ENCODE measurements at places on chromosomes 12 and 14.

DNA sequence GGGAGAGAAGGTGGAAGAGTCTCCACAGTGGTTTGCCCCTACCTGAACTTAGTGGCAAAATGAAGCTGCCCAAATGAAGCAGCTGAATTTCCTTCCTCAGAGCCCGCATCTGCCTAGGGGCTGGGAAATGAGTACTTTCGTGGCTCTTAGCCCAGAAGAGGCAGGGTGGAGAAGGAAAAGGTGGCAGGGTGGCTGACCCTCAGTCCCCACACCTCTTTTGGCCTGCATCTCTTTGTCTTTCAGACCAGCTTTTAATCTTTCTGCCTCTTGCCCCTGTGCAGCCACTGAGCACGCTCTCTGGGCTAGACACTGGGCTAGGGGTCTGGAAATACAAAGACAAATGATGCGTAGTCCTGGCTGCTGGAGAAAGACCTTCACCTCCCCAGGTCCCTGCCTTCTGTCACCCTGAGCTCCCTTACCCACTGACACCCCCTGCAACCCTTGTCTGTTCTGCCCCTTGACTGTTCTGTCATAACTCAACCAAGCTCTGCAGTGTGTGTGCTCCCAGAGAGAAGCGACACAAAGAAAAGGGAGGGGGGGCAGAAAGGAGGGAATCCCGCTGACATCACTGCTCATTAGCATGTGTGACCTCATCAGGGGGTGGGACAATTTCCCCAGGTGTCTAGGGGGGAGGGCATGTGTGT is 371 bp upstream of the REM2 start:
- no peak for DNase-seq

DNA sequence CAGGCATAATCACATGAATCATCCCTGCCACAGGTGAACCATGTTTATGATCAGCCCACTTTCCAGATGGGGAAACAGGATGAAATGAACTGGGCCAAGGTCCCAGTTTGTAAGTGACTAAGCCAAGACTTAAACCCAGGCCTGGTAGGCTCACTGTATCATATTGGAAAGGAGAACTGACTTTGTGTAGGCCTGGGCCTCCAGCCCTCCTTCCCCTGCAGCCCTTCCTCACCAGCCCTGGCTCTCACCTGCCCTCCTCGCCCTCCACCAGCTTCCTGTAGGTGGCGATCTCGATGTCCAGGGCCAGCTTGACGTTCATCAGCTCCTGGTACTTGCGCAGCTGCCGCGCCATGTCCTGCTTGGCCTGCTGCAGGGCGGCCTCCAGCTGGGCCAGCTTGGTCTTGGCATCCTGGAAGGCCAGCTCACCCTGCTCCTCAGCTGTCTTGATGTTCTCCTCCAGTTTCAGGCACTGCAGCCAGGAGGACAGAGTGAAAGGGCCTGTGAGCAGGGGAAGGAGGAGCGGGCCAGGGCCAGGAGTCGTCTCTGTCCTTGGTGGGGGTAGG is 19.8 kb downstream of the KRT80 start:
- DNase-seq, result no peak

DNA sequence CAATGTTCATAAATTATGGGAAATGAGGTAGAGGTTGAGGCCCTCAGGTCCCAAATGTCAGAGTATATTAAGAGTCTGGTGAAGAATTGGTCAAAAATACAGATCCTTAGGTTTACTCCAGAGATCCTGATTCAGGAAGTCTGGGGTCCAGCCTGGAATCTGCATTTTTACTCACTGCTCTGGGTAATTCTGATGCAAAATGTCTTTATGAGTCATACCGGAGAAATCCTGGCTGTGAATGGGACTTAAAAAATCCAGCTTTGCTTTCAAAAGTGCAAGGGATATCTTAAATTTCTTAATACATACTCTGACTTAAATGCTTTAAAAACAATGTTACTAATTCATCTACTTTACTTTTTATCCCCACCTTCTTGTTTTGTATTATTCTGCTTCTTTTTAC is 74.5 kb downstream of the FERMT2 start:
- DNase-seq, result no peak

DNA sequence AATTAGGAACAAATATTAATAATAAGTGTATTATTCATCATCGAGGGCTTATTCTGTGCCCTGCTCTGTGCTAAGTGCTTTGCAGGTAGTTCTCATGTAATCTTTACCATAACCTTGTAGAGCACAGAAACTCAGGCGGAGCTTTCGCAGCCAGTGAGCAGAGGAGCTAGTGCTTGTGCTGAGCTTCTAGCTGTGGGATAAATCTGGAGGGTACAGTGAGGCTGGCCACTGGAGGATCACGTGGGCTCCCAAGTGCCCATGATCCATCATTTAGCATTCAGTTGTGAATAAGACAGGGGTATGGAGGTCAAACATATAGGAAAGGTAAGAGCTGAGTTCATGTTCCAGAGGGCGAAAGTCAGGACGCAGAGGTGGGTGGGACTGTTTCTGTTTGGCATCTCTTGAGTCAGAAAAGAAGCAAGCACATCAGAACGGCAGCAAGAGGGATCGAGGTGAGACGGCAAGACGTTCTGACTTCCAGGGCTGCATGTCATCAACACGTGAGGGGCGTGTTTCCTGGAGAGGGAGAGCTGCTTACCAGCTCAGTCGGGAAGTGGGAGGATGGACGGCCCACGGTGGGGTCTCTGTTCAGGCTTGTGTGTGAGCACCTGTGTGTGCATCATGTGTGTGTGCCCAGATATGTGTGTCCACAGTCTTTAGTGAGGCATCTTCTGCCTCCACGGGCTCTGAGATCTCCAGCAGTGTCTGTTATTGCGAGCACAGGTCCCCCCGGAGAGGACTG is 16.8 kb upstream of the KRT80 start:
- DNase-seq, result no peak

- no peak for DNase-seq
Observed at GRCh38 chr14:57848786-57849185, 17.1 kb downstream of the SLC35F4 start.

GRCh38 chr12:114221957-114222630 is 183.8 kb downstream of the TBX5 start:
- no peak for DNase-seq

DNA sequence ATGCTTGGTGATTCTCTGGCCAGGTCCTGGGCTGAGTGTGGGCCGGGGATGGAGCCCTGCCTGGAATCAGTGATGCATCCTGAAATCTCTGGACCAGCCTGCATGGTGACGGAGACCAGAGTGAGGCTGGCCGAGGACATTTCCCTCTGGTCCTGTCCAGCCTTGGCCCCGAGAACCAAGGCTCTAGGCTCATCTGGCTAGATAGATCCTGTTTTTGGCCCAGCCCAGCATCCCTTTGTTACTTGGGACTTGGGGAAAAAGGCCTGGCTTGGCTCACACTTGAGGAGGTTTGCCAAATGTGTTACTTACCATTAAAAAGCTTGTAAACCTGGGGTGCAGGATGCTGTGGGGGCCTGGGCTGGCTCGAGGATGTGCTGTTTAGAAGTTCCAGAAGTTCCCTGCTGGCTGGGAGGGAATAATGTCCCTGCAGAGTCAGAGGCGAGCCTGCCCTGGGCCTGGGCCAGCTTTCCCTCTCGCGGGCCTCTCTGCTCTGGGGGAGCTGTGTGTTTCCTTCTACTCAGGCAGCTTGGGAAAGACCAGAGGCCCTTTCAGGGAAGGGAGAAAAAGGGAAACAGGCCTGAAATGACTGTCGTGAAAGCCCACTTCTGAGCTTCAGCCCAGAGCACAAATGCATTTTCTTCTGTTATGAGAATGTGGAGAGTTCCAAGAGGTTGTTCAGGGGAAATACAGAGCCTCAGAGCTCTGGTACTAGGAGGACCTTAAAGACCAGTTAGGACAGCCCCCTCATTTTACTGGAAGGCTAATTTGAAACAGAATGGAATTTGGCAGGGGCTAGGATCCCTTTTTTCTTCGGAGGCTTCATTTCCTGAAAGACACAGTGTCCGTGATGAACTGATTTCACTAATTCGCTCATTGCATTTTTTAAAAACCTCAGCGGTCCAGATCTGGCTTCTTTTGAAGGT is 47.2 kb upstream of the CTDSP2 start:
- no peak for DNase-seq

DNA sequence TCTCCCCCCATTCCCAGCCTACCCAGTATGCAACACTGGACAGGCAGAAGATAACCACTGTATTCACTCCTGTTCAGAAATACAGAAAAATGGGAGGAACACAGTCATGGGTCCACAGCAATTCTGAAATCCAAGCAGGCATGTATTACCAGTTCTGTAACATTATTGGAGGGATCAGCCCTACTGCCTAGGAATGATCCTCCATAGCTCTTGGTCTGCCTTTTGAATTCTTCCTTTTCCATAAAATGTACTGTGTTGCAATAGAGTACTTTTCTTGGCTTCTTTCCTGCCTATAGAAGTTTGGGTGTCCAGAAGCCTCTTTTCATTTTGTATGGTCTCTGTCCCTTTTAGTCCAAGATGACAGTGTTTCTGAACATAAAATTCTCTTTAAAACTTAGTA is 46.5 kb downstream of the SPATS2 start:
- no peak for DNase-seq

DNA sequence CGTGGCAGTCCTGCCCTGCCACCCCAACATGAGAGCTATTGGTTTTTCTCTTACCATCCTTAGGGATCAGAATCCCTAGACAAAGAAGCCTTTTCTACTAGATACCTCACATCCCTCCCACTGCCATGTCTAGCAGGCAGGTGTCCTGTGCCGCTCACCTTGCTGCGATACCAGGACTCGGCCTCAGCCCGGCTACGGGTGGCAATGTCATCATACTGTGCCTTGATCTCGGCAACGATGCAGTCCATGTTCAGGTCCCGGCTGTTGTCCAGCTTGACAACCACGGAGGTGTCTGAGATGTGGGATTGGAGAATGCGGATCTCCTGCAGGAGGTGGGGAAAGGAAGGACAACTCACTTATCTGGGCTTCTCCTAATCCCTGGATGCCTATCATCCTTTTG is 4.5 kb downstream of the KRT83 start:
- no peak for DNase-seq

- DNase-seq, result no peak
Observed at GRCh38 chr12:127943481-127944210, 323.3 kb upstream of the TMEM132C start.

DNA sequence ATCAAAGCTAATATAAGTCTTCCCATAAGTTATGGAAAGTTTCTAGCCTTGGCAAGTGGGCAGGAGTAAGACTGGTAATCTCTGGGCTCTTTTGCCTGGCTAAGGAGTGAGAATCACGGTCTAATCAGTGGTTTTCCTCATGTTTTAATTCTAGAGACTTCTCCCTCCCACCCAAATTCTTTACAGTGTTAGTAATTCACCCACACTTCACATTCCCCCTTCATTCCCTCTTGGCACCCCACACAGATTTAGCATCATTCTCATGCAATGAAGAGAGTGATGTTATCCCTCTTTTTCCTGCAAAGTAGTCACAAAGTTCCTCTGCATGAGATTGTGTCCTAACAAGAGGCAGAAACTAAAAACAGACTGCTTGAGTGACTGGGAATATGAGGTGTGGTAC is 28.6 kb upstream of the CACNA2D4 start:
- DNase-seq, result no peak

DNA sequence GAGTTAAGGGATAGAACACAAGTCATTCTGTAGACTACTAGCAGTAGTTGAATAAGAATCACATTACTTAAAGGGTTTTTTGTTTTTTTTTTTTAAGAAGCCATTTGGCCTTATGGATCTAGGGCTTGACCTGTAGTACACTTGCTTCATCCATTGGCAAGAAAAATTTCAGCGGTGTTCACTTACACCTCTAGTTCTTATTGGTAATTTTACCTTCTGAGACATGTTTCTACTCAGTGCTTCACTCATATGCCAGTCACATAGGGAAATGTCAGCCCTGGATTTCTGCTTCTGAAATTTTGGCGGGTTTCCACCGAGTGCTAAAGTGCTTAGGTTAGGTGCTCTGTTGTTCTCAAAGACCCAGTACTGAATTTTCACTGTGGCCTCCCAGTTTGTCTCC is 72.9 kb downstream of the FRMD6 start:
- no peak for DNase-seq

DNA sequence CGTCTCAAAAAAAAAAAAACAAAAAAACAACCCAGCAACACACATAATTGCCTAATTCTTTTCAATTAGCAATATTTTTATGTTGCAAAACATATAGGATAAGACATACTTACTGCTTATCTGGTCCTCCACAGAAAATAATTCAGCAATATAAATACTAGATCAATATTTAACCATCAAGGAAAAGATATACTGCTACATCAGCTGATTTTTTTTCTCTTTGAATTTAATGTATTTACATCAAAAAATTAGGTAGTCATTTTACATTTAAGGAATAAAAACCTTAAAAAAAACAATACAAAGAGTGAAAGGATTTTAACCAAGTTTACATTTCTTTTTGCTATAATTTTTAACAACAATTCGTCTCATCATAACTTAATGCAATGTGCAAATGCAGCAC is 28.1 kb downstream of the SPTSSA start:
- no peak for DNase-seq

GRCh38 chr12:107515446-107515958 is 170.1 kb upstream of the PWP1 start:
- DNase-seq, result no peak

- no peak for DNase-seq
Observed at GRCh38 chr12:114812858-114813761, 129.1 kb upstream of the TBX3 start.

GRCh38 chr14:34212172-34212929 is 249.7 kb downstream of the SPTSSA start:
- no peak for DNase-seq

DNA sequence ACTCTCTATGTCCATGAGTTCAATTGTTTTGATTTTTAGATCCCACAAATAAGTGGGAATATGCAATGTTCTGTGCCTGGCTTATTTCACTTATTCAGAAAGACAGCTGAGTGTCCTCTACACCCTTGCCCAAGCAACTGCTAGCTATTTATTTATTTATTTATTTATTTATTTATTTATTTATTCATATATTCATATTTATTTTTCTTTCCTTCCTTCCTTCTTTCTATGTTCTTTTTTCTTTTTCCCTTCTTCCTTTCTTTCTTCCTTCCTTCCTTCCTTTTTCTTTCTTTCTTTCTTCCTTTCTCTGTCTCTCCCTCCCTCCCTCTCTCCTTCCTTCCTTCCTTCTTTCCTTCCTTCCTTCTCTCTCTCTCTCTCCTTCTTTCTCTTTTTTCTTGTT is 563.4 kb downstream of the BCL11B start:
- no peak for DNase-seq

DNA sequence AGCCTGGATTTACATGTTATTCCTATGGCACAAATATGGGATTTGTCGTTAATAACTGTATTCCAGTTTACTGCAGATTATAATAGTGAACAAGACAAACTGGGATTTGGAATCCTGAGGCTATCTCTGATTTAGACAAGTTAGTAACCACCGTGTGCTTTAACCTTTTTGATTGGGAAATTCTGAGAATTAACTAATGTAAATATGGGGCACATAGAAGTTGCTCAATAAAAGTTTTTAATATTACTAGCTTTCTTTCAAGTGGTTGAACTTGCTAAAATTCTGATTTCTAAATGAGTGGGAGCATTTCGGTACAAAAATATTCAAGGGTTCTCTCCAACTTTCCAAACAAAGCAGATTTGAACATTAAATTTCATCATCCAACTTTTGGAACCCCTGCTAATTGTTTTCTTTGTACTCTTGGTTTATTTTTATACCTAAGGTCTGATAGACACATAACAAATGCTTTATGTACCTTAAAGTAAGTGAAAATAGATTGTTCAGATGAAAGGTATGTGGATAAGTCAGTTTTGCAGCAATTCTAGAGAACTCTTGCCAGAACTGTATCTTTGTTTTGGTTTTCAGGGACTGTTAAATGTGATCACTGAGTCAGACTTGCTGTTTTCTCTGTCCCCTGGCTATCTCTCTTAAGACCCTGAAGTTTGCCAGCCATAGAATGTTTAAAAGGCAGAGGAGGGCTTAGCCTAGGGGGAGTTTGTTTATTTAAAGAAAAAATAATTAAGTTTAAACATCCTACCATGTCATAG is 57.5 kb downstream of the FRS2 start:
- no peak for DNase-seq

Data from effector memory CD4-positive, alpha-beta T cell (primary cell).